ENCODE measurements at places on chromosomes 11 and 22.

GRCh38 chr22:29784451-29785361 is 17.5 kb downstream of the UQCR10 start:
- peak overlapping the region; percentile 0 for H3K4me3 ChIP-seq
- H3K27me3 ChIP-seq = no peaks in the 10 kb centered on the region
- peaks cover 14% of the 10 kb centered on the region for H3K36me3 ChIP-seq
- no peak overlapping the region for H3K27ac ChIP-seq

DNA sequence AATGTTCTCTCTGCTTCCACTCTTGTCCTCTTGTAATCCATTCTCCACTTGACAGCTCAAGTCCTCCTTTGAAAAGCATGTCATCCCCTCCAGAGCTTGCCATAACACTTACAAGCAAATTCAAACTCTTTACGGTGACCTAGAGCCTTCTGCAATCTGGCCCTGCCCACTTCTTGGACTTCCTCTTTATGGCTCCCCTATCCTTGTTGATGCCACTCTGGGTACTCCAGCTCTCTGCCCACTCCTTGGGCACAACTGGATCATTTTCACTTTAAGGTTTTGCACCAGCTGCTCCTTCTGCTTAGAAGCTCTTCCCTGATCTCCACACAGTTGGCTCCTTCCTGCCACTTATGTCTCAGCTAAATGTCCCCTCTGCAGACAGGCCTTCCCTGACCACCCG is 217.9 kb downstream of the DSCAML1 start:
- no peaks in the 10 kb centered on the region for H3K36me3 ChIP-seq
- peaks cover 19% of the 10 kb centered on the region for H3K27me3 ChIP-seq
- H3K4me1 ChIP-seq = no peaks in the 10 kb centered on the region
- H3K4me3 ChIP-seq = no peak overlapping the region
- DNase-seq = no peak

- H3K4me3 ChIP-seq = no peak overlapping the region
- no peak overlapping the region for H3K27ac ChIP-seq
- no peak for DNase-seq
- H3K27me3 ChIP-seq = no peaks in the 10 kb centered on the region
- H3K36me3 ChIP-seq = no peaks in the 10 kb centered on the region
- no peaks in the 10 kb centered on the region for H3K4me1 ChIP-seq
These were observed 336.8 kb downstream of the KCNA4 start for GRCh38 chr11:29679996-29680395.

DNA sequence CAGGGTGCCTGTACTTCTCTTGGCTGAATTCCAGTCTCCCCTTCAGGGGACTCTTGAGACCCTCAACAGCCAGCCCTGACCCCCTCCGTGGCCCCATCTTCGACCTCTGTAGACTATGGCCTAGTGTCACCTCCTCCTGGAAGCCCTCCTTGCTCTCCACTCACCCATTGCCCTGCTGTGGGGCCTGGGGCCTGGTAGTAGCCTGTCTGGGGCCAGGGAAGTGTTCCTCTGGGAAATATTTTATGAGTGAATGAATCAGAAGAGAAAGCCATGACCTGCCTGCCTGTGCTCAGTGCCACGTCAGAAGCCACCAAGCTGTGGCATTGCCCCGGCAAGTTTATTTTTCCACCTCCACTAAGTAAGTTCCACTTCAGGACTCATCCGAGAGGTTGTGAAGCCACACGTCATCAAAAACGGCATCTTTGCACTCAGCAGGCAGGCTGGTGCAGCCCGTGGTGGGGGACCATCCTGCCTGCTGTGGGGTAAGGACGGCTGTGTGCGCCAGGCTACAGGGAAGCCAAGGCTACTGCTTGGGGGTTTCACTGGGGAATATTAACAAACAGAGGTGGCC is 59.6 kb upstream of the PPARA start:
- H3K4me3 ChIP-seq = no peak overlapping the region
- no peak for DNase-seq
- H3K36me3 ChIP-seq = no peaks in the 10 kb centered on the region
- no peak overlapping the region for H3K27ac ChIP-seq
- H3K4me1 ChIP-seq = peaks cover 2% of the 10 kb centered on the region

GRCh38 chr11:66366844-66367477 is 4.6 kb downstream of the SLC29A2 start:
- no peak overlapping the region for H3K27ac ChIP-seq
- no peak for DNase-seq
- no peak overlapping the region for H3K4me3 ChIP-seq

GRCh38 chr11:93188726-93189125 is 9.1 kb downstream of the SLC36A4 start:
- peaks cover 3% of the 10 kb centered on the region for H3K4me1 ChIP-seq
- no peak for DNase-seq
- no peaks in the 10 kb centered on the region for H3K27me3 ChIP-seq
- no peak overlapping the region for H3K4me3 ChIP-seq
- peaks cover 22% of the 10 kb centered on the region for H3K36me3 ChIP-seq

GRCh38 chr11:71446942-71447688 is 1.1 kb downstream of the DHCR7 start:
- H3K36me3 ChIP-seq = peaks cover 22% of the 10 kb centered on the region
- H3K4me3 ChIP-seq = peak overlapping the region; percentile 85
- no peaks in the 10 kb centered on the region for H3K27me3 ChIP-seq
- H3K27ac ChIP-seq = peak overlapping the region; percentile 72

- no peak for DNase-seq
- no peak overlapping the region for H3K4me3 ChIP-seq
- H3K27ac ChIP-seq = no peak overlapping the region
These were observed 23.5 kb upstream of the ARHGAP42 start for GRCh38 chr11:100663583-100663982.

- H3K27ac ChIP-seq = no peak overlapping the region
- DNase-seq = no peak
- H3K4me3 ChIP-seq = no peak overlapping the region
- H3K36me3 ChIP-seq = no peaks in the 10 kb centered on the region
- no peaks in the 10 kb centered on the region for H3K4me1 ChIP-seq
These were observed 190.7 kb downstream of the SNX19 start for GRCh38 chr11:130725421-130726233.

DNA sequence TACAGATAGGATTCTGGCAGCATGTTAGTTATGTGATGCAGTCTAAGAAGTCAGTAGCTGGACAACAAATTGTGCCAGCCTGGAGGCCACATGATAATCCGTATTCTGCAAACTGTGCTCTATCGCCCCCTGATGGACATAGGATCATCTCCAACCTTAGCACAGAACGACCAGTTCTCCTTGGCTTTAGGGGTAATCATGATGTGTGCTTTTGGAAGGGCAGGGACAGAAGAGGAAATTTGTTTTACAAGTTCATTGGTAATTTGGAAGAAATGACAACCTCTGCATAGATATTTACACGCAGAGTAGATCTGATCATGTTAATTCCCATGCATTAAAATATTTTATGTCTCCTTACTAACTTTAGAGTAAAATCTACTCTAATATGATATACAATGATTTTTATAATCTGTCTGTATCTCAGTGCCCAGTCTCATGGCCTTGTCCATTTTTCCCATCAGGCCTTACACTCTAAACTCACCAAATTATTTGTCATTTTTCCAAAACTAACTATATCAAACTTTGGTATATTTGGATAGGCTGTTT is 12.1 kb downstream of the OR10D3 start:
- no peak for DNase-seq
- peaks cover 4% of the 10 kb centered on the region for H3K4me1 ChIP-seq
- peaks cover 5% of the 10 kb centered on the region for H3K27me3 ChIP-seq
- H3K36me3 ChIP-seq = no peaks in the 10 kb centered on the region
- H3K4me3 ChIP-seq = no peak overlapping the region

GRCh38 chr11:74783241-74783871 is 34.7 kb downstream of the RNF169 start:
- no peaks in the 10 kb centered on the region for H3K36me3 ChIP-seq
- H3K27me3 ChIP-seq = no peaks in the 10 kb centered on the region
- H3K4me1 ChIP-seq = peaks cover 20% of the 10 kb centered on the region
- H3K4me3 ChIP-seq = peak overlapping the region; percentile 57
- peak overlapping the region; percentile 17 for H3K27ac ChIP-seq

DNA sequence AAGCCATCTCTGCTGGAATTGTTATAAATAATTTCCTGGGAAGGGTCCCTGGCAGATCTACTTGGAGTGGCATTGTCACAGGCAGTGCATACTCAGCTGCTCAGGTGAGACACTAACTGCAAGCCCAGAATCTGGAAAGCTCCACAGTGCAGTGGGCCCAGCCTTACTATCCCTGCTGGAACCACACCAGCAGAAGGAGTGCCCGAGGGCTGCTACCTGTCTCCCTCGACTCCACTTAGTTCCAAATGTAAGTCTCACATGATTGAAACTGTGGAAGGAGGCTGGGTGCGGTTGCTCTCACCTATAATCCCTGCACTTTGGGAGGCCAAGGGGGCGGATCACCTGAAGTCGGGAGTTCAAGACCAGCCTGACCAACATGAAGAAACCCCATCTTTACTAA is 14.3 kb upstream of the SYVN1 start:
- no peaks in the 10 kb centered on the region for H3K27me3 ChIP-seq
- H3K4me1 ChIP-seq = peaks cover 22% of the 10 kb centered on the region
- H3K36me3 ChIP-seq = no peaks in the 10 kb centered on the region
- H3K4me3 ChIP-seq = no peak overlapping the region
- no peak for DNase-seq

DNA sequence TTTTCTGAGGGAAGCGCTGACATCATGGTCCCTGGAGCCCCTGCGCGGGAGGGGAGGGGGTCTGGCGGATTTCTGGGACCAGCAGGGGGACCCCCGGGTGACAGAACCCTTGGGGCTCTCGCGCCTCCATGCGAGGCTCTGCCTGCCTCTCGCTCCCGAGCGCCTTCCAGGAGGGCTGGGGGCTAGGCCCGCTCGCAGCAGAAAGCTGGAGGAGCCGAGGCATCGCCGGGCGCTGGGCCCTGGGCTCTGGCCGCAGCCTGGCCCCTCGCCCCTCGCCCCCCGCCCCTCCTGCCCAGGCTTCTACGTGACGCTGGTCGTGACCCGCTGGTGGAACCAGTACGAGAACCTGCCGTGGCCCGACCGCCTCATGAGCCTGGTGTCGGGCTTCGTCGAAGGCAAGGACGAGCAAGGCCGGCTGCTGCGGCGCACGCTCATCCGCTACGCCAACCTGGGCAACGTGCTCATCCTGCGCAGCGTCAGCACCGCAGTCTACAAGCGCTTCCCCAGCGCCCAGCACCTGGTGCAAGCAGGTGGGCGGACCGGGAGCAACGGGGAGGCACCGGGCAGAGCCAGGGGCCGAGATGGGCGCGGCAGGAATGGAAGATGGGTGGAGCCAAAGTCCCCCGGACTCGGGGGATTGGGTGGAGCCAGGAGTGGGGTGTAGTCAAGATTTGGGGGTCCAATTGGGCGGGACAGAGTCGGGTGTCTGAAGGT is 5.4 kb downstream of the BEST1 start:
- no peak for DNase-seq
- H3K4me1 ChIP-seq = peaks cover 23% of the 10 kb centered on the region
- H3K36me3 ChIP-seq = peaks cover 4% of the 10 kb centered on the region
- H3K4me3 ChIP-seq = peak overlapping the region; percentile 67

DNA sequence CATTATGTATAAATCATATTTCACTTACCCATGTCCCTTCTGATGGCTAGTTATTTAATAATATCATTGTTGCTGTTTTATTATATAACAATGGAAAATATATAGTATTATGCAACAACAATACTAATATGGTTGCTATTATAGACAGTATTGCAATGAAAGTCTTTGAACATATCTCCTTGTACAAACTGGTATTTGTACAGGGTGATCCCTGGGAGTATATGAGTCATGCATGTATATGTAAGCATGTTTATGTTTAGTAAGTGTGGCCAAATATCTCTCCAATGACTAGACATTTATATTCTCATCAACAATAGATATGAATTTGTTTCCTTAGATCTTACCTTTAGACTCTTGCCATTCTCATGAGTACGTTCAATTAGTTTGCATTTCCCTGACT is 55.9 kb downstream of the KCNC1 start:
- no peaks in the 10 kb centered on the region for H3K4me1 ChIP-seq
- H3K4me3 ChIP-seq = no peak overlapping the region
- H3K36me3 ChIP-seq = peaks cover 22% of the 10 kb centered on the region
- H3K27ac ChIP-seq = no peak overlapping the region
- no peak for DNase-seq
- no peaks in the 10 kb centered on the region for H3K27me3 ChIP-seq

GRCh38 chr11:11253497-11253896 is 99.6 kb downstream of the CSNK2A3 start:
- no peaks in the 10 kb centered on the region for H3K36me3 ChIP-seq
- peaks cover 15% of the 10 kb centered on the region for H3K4me1 ChIP-seq
- no peak overlapping the region for H3K27ac ChIP-seq
- H3K4me3 ChIP-seq = no peak overlapping the region
- DNase-seq = no peak

DNA sequence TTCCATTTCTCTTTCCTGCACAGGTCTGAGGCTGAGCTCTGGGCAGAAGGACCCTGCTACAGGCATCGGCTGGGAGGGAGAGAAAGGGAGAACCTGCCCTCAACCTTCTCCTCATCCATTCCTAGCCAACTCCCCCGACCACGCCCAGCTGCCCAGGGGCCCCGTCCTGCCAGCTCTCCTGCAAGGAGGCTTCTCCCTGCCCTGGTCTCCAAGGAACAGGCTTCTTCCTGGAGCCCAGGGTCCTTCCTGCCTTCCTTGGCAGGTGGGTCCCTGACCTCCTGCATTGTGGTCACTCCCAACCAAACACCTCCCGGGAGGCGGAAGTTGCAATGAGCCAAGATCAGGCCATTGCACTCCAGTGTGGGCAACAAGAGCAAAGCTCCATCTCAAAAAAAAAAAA is 12.5 kb upstream of the HMOX1 start:
- no peak overlapping the region for H3K4me3 ChIP-seq
- no peak for DNase-seq
- H3K27ac ChIP-seq = no peak overlapping the region
- H3K4me1 ChIP-seq = peaks cover 17% of the 10 kb centered on the region

- DNase-seq = no peak
- H3K27me3 ChIP-seq = peaks cover 2% of the 10 kb centered on the region
- no peaks in the 10 kb centered on the region for H3K36me3 ChIP-seq
- H3K4me1 ChIP-seq = no peaks in the 10 kb centered on the region
These were observed 27.3 kb downstream of the TSPAN18 start for GRCh38 chr11:44753961-44754645.

DNA sequence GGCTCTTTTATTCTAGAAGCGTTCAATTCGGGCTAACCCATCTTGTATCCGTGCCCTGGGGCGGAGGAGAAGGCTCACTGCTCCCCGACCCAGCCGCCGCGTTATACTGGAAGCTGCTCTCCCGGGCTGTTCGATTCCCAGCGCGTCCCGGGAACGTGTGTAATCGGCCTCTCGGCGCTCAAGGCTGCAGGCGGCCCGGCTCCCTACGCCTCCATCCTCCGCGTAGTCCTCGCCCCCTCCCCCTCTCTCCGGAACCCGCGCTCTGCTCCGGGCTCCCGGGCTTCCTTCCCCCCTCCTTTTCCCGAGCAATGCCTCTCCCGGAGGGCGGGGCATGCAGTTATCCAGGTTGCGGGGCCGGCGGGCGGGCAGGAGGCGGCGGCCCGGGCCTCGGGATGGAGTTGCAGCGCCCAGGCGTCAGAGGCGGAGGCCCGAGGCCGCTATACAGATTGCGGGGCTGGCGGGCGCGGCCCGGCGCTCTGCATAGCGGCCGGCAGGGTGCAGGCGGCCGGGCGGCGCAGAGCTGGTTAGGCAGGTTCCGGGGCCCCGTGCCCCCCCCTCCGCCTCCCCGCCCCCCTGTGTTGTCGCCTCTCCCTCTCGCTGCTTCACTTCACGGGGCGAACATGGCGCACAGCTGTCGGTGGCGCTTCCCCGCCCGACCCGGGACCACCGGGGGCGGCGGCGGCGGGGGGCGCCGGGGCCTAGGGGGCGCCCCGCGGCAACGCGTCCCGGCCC is at the start of gene KMT2A:
Gene KMT2A, plus strand, starts transcription at position 600 of the 732 bp plus-strand sequence. Its CDS starts 21 bp downstream, at position 621.
- no peaks in the 10 kb centered on the region for H3K27me3 ChIP-seq
- DNase-seq = peak; percentile 100
- peak within 1 kb of the TSS; percentile 98 for H3K27ac ChIP-seq
- no peaks in the 10 kb centered on the region for H3K36me3 ChIP-seq

- H3K4me1 ChIP-seq = peaks cover 33% of the 10 kb centered on the region
- no peaks in the 10 kb centered on the region for H3K27me3 ChIP-seq
- H3K36me3 ChIP-seq = peaks cover 9% of the 10 kb centered on the region
These were observed 26.9 kb downstream of the KCNQ1 start for GRCh38 chr11:2471804-2472096.
